ENCODE measurements at places on chromosomes 2 and 18.

GRCh38 chr2:43333656-43334144 is 107.3 kb upstream of the ZFP36L2 start:
- DNase-seq: no peak

DNA sequence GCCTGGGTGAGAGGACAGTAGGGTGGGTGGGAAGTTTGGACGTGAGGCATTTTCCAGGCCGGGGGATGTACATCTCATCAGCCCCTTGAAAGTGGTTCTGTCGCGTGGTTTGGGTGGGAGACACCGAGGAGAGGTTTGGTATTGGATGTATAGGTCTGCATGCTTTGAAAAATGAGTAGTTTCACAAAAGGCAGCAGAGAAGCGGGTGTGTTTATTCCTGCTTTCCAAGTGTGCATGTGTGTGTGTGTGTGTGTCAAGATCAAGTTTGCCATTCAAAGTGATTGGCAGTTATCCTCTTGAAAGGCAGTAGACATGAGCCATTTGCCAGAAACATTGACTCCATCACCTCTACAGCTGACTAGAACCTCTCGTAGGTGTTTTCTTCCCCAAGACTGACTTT is 423.1 kb upstream of the POU3F3 start:
- DNase-seq: no peak

GRCh38 chr2:65762068-65762467 is 329.7 kb upstream of the SPRED2 start:
- no peak for DNase-seq

DNA sequence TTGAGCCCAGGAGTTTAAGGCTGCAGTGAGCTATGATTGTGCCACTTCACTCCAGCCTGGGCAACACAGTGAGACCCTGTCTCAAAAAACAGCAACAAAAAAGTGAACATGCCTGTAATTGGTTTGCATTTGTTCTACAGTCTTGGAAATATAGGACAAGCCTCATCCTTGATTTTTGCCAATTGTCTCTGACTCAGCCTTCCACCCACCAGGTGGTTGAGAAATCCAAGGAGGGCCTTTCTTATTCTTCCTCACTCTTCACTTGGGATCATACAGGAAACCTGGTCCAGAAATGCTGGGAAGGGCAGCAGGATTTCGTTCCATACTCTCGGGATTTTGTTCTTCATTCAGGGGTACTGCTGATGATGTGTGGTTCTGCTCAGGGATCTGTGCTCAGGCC is 94.6 kb downstream of the CDC42EP3 start:
- DNase-seq: no peak

DNA sequence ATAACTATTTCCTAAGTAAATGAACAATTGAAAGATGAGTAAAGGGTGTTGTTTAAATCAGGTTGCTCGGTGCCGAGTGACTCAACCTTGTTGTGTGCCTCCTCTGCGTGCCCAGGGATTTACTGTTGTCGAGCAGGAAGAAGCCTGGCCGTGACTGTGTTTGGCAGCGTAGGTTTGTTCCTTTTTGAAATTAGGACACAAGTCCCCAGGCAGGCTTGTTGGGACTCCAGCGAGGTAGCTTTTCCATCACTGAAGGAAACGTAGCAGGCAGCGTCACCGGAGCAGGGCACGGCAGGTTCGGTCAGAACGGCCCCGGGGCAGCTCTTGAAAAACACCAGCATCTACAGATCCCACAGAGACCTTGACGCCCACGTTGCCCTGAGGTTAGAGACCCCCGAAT is 48.6 kb downstream of the TMEM18 start:
- no peak for DNase-seq

DNA sequence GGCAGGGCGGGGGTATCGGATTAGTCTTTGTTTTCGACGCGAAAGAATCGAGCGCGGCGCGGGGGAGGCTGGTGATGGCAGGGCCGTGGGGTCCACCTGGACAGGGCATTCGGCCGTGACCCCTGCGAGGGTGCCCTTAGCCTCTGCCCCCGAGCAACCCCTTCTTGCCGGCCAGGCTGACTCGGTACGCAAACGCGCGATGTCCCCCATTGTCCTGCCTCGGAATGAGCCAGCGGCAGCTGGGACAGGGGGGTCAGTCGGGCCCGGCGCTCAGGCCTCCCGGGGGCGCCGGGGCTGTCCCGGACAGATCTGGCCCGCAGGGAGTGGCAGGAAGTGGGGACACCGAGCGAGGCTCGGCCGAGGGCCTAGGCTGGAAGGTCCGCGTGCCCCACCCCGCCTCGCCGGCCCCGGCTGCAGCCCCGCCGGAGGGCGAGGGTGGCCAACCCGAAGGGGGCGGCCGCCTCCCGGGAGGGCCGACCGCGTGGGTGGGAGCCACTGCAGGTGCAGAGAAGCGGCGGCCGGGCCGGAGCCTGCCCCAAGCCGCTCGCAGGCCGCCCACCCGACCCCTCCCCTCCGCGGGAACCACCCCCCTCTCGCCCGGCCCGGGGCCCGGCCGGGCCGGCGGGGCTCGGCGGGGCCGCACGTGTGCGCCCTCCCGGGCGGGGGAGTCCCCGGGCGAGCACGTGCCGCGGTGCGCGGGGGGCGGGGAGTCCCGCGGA is at the start of gene TET3:
Gene TET3, plus strand, starts transcription at position 708 of the 719 bp plus-strand sequence. CDS start 1,494 bp downstream, outside the sequence.
- peak; percentile 14 for DNase-seq

DNA sequence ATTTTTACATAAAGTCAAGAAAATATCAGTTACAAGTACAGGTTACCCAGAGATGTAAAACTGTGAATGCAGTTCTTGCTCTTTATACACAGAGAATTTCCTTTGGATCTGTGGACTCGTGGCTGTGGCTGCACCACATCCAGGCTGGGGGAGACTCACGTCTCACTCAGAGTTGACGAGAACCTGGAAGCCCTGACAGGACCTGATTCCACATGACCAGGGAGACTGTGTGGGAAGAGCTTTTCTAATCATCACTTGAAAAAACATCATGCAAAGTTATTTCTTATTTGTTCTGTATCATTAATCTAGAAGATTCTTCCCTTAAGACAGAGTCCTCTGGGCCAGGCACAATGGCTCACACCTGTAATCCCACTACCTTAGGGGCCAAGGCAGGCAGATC is 1159.0 kb downstream of the RPIA start:
- DNase-seq: no peak

- no peak for DNase-seq
These were observed 264.4 kb downstream of the NEDD4L start for GRCh38 chr18:58308463-58308862.

- DNase-seq: no peak
These were observed 373.2 kb downstream of the GALNT13 start for GRCh38 chr2:154244932-154245331.

GRCh38 chr2:151156431-151156830 is 105.2 kb downstream of the RBM43 start:
- no peak for DNase-seq

DNA sequence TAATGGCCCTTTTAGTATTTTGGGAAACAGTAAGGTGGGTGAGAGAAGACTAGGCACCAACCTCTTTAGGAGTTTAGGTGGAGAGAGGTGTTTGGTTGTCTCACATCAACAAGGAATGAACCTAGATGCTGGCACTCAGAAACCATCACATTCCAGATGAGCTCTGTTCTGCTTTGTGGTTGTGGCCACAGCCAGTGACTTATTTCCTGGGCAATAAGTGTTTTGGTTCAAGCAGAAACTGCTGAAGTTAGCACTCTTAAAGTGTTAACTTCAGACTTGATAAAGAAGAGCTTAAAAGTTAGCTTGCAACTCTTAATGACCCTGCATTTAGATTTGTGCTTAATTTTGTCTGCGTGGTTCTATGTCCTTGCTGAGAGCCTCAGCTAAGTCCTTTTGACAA is 929.2 kb downstream of the SLC4A3 start:
- DNase-seq: no peak

DNA sequence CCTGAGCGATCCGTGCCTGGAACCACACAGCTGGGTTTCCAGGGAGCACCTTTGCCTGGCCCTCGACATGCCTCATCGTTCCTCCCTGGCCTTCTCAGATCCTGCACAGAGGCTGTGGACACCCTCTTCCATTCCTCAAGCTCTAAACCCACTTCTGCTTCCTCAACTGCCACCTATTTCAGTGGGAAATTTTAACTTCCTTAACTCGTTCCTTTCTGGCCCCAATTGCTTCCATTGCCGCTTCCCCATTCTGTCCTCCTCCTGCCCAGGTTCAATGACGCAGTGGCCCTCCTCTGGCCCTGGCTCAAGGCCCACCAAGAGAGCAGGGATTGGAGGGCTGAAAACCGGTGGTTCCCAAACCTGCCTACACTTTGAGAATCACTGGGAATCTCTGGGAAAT is 4.8 kb upstream of the B3GNT7 start:
- DNase-seq: no peak

GRCh38 chr2:172213116-172213860 is 110.6 kb upstream of the DLX2 start:
- DNase-seq: no peak

DNA sequence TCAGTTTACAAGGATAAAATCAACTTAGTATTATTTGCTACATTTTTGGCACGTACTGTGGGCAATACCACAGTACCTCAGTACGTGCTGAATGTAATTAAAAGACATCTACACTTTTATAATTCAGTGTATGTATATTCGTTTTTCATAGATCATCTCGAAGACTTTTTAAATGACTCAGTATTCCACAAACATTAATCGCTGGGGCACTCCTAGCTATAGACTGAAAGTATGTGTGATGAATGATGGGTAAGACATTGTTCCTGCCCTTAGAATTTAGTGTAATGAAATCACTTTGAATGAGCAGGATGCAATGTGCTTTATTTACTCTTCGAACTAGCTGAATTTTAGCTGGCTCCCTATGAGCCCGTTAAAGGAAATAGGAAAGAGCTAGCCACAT is 245.6 kb upstream of the RASGRP3 start:
- no peak for DNase-seq

DNA sequence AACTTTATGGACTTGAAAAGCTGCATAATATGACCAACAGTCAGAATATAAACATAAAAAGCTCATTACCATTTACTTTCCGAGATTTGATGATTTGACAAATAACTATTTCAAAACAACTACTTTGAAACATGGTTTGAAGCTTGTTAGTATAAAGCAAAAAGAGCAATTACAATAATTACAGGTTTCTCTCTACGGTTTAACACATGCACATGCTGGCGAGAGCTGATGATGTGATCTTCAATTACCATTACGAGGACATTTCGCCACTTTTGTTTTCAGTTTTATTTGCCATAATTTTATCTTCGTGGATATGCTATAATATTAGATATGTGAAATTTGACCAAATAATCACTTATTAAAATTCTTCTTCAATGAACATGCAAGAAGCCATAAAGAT is 270.1 kb downstream of the TCF4 start:
- DNase-seq: no peak

DNA sequence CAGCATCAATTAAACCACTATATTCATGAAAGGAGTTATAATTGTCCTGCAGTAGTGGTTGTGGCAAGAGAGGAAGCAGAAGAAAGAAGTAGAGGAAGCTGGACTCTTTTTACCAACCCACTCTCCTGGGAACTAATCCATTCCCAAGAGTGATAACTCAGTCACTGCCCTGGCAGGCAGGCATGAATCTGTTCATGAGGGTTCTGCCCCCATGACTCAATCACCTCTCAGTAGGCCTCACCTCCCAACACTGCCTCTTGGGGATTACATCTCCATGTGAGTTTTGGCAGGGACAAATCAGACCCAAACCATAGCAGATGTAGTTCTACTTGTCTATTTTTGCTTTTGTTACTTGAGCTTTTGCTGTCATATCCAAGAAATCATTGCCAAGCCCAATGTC is 232.7 kb upstream of the MAP2 start:
- DNase-seq: no peak

DNA sequence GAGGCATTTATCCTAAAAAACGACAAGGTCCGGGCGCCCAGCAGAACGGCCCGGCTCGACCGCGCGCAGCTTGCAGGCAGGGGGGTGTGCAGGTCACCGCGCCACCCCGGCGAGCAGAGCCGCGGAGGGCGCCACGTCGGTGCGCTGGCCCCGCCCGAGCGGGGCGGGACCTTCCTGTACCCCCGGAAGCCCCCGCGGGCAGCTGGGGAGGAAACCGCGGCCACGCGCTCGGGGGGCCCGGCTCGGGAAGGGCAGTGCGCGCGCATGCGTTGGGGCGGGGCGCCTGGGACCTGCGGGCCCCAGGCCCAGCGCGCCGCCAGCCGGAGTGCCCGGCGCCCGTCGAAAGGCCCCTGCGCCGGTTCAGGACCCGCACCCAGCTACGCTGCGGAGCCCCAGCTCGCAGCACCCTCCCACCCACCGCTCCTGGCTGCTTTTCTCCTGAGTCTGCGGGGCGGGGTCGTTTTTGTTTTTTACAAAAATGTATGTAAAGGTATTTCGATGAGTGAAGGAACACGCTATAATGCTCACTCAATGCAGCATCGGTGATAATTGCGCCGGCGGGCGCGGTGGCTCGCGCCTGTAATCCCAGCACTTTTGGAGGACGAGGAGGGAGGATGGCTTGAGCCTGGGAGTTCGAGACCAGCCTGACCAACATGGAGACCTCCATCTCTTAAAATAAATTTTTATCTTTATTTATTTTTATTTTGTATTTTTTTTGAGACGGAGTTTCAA is 47.7 kb upstream of the POMC start:
- no peak for DNase-seq

- no peak for DNase-seq
These were observed 186.8 kb upstream of the PGAP1 start for GRCh38 chr2:197113275-197113711.

DNA sequence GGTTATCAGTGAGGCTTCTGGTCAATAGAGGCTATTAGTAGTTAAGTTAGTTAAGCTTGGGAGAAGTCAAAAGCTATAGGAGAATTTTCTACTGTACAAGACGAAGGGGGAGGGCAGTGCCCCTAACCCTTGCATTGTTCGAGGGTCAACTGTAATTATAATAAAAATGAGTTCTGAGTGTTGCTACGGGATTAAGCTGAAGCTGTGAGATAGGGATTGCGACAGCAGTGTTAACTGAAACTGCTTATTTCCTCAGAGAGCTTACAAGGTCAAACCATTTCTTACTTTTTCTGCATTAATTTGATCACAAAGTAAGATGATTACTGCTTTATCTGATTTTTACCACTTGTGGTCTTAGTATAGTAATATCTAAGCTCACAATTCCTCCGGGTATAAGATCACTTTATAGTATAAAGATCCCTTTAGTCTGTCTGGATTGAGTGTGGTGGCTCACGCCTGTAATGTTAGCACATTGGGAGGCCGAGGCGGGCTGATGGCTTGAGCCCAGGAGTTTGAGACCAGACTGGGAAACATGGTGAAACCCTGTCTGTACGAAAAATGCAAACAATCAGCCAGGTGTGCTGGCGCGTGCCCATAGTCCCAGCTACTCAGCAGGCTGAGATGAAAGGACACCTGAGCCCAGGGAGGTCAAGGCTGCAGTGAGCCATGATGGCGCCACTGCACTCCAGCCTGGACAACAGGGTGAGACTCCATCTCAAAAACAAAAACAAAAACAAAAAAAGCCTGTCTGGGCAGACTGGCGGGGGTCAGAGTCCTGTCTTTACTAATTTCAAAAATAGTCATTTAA is 119.5 kb upstream of the TLK1 start:
- no peak for DNase-seq

Data from T1000 (cell line).